Kidney glomerular epithelial cell (primary cell): ENCODE measurements at places on chromosomes 11 and 22.

- no peak for DNase-seq
These were observed 3.3 kb upstream of the JAML start for GRCh38 chr11:118227865-118228785.

- DNase-seq = no peak
These were observed 41.6 kb upstream of the CCDC188 start for GRCh38 chr22:20192293-20192971.

DNA sequence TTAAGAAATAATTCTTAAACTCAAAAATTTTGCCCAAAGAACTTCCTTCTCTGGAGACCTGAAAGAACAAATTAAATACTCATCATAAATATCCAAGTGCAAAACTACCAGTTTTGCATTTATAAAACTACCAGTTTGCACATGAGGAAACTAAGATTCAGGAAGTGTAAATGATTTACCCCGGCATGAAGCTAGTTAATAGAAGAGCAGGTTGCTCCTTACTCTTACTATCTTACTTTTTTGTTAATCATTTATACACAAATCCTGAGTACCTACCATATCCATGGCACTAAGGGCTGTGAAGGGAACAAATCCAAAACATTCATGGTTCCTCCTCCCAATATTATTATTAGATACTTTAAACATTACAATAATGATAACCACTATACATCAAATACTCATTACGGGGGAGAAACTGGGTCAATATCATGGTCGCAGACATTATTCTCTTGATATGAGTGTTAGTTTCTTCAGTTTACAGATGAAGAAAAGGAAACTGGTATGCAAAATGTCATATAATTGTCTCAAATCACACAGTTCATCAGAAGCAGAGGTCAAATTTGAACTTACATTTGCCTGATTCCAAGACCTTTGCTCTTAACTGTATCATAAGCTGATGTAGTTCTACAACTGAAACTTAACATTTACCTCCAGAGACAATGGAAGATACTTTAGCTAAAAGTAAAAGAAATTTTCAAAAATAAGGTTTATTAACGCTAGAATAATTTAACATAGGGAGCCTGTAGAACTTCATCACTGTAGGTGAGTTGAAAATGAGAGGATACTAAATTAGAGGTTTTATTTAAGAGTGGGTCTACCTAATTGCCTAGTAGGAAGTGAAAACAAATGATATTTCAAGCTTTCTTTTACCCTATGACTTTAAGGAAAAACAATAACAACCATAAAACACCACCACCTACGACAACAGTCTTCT lies 74.5 kb downstream of the FAM76B start:
- peak; percentile 19 for DNase-seq

- peak; percentile 53 for DNase-seq
These were observed 415.8 kb downstream of the DYNC2H1 start for GRCh38 chr11:103525069-103525468.

- no peak for DNase-seq
These were observed 65.2 kb downstream of the NFAM1 start for GRCh38 chr22:42366806-42367581.

DNA sequence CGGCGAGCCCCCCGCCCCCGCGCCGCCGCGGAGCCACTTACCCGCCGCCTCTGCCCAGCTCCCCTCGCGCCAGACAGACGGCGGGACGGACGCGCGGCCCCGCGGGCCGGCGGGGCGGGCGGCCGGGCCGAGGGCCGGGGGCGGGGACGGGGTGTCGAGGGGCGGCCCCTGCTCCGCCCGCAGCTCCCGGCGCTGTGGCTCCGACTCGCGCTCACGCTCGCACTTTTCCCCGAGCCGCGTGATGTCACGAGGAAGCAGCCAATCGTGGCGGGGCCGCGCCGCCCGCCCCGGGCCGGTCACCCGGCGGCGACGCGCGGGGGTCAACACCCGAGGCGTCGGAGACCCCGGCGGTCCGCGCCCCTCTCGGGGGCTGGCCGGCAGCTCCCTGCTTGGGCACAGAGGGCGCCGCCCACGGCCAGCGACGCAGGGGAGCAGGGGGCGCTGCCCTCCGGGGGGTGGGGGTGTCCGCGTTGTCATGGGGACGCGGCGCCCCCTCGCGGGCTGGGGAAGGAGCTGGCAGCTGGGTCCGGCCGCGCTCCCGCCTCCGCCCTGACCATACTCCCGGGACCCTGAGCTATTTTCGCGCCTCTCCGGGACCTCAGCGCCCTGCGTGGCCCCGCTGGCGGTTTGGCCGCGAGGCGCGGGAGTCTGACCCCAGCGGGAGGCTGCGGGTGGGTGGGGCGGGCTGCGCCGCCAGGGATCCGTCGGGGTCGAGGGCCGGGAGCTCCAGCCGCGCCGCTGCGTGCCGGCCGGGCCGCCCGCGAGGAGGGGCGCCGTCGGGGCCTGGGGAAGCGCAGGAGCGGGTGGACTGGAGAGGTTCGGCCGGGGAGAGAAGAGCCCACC lies at the start of gene CHRM4:
Gene CHRM4 (minus strand): TSS at position 199 of the 843 bp plus-strand sequence. CDS start 5,219 bp downstream, outside the sequence.
- no peak for DNase-seq

- DNase-seq = no peak
These were observed 12.4 kb upstream of the SWAP70 start for GRCh38 chr11:9651481-9651880.

DNA sequence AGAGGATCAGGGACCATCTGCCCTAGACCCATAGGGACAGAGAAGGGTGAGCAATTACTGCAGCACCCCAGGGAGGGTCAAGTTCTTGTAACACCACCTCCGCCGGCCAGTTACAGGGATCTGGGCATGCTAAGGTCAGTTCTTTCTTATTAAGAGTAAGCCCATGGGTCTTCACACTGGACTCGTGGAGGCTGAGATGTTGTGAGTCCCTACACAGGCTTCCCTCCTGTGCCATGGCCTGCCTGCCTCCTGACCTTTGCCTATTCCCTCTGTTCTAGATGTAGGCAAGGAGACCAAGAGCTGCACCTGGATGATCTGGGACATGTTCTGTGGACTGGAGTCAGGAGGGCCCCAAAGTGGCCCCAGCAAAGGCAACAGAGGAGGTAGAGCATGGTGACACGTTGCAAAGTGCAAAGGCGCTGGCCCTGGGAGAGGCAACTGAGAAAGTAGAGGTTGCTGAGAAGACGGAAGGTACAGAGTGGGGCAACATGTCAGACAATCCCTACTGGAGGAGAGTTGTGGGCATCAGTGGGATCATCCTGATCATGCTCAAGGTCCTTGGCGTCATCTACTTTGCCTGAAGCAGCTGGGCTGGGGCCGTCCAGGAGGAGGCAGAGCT lies 16.3 kb upstream of the GNAZ start:
- no peak for DNase-seq

- DNase-seq = no peak
These were observed 620 bp downstream of the EFEMP2 start for GRCh38 chr11:65871811-65872548.

DNA sequence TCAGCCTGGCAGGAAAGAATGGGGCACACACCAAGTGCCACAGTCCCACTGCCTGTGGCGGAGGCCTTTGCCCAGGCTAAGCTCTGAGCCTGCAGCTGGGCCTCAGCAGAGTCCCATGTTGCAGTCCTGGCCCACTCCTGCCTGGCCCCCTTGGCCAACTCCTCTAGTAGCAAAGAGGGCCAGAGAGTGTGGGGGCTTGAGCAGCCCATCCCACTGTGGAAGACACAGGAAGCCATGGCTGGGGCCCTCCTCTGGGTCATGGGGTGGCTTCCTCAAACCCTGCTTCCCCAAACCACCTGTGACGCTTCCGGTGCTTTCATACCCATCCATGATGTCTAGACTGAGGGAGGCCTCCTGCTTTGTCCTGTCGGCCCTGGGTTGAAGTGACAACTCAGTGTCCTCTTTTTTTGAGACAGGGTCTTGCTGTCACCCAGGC lies 5.8 kb downstream of the RPS19BP1 start:
- no peak for DNase-seq
